ENCODE measurements at places on chromosomes 7 and 10. TPM values are rescaled to one million over a fixed set of nuclear protein-coding genes. Genes with fewer than 3 reads are reported as not detected.

DNA sequence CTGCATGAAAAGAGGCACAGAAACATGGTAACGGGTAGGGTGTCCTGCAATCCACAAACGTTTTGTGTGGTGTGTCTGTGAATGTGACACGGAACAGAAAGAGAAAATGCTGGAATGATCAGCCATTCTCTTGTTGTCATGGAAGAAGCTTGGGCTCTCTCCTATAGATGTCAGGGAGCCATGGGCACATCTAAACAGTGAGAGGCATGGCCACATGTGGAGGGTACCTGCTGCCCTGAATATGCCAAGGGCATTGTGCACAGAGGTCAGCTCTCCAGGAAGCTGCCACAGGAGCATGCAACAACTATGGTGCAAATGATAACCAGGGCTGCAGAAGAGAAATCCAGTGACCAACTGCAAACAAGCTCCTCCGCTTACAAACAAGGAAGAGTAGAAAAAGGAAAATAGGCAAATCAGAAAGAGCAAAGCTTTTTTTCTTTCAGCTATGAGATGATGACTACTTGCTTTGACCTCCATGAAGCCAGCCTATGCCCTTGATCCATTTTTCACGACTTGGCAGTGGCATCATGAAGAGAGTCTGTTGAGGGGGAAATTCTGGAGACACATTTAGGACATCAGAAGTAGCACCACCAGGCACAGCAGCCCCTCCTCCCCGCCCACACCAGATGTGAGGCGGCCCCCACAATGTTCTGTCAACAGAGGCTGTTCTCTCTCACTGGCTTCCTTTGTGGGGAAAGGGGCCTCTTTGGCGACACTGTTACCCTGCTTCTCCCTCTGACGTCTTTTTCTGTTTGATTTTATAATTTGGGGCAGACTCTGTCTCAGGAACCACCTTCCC is 4.8 kb upstream of the PDE1C start:
- no peaks in the 10 kb centered on the region for H3K4me1 ChIP-seq
- no peaks in the 10 kb centered on the region for H3K27me3 ChIP-seq
- H3K4me3 ChIP-seq: no peak overlapping the region

- no peak for DNase-seq
- H3K4me1 ChIP-seq: peaks cover 11% of the 10 kb centered on the region
- no peaks in the 10 kb centered on the region for H3K27me3 ChIP-seq
- H3K4me3 ChIP-seq: no peak overlapping the region
- no peaks in the 10 kb centered on the region for H3K36me3 ChIP-seq
Observed at GRCh38 chr7:99137411-99138180, 6.3 kb downstream of the SMURF1 start.

- no peaks in the 10 kb centered on the region for H3K27me3 ChIP-seq
- no peaks in the 10 kb centered on the region for H3K36me3 ChIP-seq
- no peak for DNase-seq
- H3K4me1 ChIP-seq: no peaks in the 10 kb centered on the region
- no peak overlapping the region for H3K4me3 ChIP-seq
Observed at GRCh38 chr7:77457779-77458178, 41.6 kb upstream of the GSAP start.

GRCh38 chr7:114832906-114833595 is 88.8 kb upstream of the MDFIC start:
- no peaks in the 10 kb centered on the region for H3K27me3 ChIP-seq
- no peak for DNase-seq
- no peak overlapping the region for H3K27ac ChIP-seq
- H3K4me1 ChIP-seq: no peaks in the 10 kb centered on the region

DNA sequence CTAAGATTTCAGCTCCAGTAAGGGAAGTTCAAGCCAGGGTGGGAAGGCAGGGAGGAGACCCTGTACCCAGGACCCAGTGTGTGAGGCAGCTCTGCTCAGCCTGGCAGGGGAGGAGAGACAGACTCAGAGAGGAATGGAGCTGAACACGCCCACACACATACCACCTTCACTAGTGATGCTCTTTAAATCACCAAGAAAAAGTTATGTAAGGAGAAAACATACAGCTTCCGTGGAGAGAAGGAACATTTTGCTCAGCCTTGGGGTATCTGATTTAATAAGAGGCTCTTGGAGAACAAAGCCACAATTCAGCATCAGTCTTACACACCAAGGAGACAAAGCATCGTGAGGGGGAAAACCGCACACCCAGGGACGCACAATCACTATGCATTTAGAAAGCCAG is 62.9 kb downstream of the PRKAG2 start:
- no peak overlapping the region for H3K27ac ChIP-seq
- no peak overlapping the region for H3K4me3 ChIP-seq
- H3K4me1 ChIP-seq: no peaks in the 10 kb centered on the region
- no peak for DNase-seq
- no peaks in the 10 kb centered on the region for H3K36me3 ChIP-seq
- no peaks in the 10 kb centered on the region for H3K27me3 ChIP-seq

Gene SPDYE5
- 0.24 TPM for total RNA-seq

Gene CALML3
- not detected for total RNA-seq

Gene CUBN
- 0.97 TPM for total RNA-seq

Gene OPALIN
- not detected for total RNA-seq

Measured in naive thymus-derived CD4-positive, alpha-beta T cell (primary cell).